ENCODE measurements at places on chromosomes 4 and X. TPM values are rescaled to one million over a fixed set of nuclear protein-coding genes. Genes with fewer than 3 reads are reported as not detected.

Gene TCP11X2
- not detected for total RNA-seq

Gene COX7B2
- not detected for total RNA-seq

Gene CFAP99
- not detected for total RNA-seq

Gene GAGE1
- total RNA-seq: not detected

Gene CHRDL1
- total RNA-seq: 3.3 TPM

Gene FUNDC2
- 49.5 TPM for total RNA-seq

Gene FDCSP
- total RNA-seq: not detected

Gene DUX4
- not detected for total RNA-seq

Gene CCDC110
- total RNA-seq: 1.2 TPM

Gene TRPC5OS
- not detected for total RNA-seq

GRCh38 chr4:73904491-73904890 is 35.3 kb downstream of the CXCL1 start:
- H3K27ac ChIP-seq: no peak overlapping the region
- H3K36me3 ChIP-seq: no peaks in the 10 kb centered on the region
- H3K4me3 ChIP-seq: no peak overlapping the region
- peak; percentile 71 for DNase-seq
- peaks cover 6% of the 10 kb centered on the region for H3K27me3 ChIP-seq
- H3K4me1 ChIP-seq: no peaks in the 10 kb centered on the region

- H3K27me3 ChIP-seq: no peaks in the 10 kb centered on the region
- H3K4me3 ChIP-seq: no peak overlapping the region
- no peaks in the 10 kb centered on the region for H3K36me3 ChIP-seq
- peaks cover under 1% of the 10 kb centered on the region for H3K4me1 ChIP-seq
- H3K27ac ChIP-seq: no peak overlapping the region
Observed at GRCh38 chrX:24498975-24499374, 33.9 kb downstream of the PDK3 start.

DNA sequence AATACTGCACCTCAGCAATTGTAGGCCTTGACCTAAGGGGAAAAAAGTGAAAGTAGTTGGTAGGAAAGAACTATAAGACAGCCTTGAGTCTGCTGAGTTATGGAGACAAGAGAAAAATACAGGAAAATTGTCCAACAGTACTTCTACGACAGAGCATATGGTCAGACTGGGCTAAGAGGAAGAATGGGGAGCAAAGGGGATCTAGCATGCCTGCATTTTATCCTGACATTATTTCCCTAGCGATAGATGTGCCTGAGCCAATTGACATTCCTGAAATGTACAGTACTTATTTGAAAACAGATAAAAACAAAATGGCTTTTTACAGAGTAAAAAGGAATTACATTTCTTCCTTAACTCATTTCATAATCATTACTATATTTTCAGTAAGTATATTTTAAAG is 22.2 kb downstream of the GUCY1A1 start:
- H3K27me3 ChIP-seq: no peaks in the 10 kb centered on the region
- no peaks in the 10 kb centered on the region for H3K36me3 ChIP-seq
- DNase-seq: no peak
- no peaks in the 10 kb centered on the region for H3K4me1 ChIP-seq
- no peak overlapping the region for H3K27ac ChIP-seq
- no peak overlapping the region for H3K4me3 ChIP-seq

- no peak overlapping the region for H3K27ac ChIP-seq
- no peaks in the 10 kb centered on the region for H3K4me1 ChIP-seq
- no peak overlapping the region for H3K4me3 ChIP-seq
- no peaks in the 10 kb centered on the region for H3K36me3 ChIP-seq
- DNase-seq: no peak
- no peaks in the 10 kb centered on the region for H3K27me3 ChIP-seq
Observed at GRCh38 chrX:41837270-41837944, 85.9 kb downstream of the CASK start.

- H3K36me3 ChIP-seq: no peaks in the 10 kb centered on the region
- no peak overlapping the region for H3K27ac ChIP-seq
- no peak overlapping the region for H3K4me3 ChIP-seq
- DNase-seq: no peak
- no peaks in the 10 kb centered on the region for H3K27me3 ChIP-seq
- H3K4me1 ChIP-seq: no peaks in the 10 kb centered on the region
Observed at GRCh38 chr4:34112573-34112972, 2131.7 kb downstream of the ARAP2 start.

DNA sequence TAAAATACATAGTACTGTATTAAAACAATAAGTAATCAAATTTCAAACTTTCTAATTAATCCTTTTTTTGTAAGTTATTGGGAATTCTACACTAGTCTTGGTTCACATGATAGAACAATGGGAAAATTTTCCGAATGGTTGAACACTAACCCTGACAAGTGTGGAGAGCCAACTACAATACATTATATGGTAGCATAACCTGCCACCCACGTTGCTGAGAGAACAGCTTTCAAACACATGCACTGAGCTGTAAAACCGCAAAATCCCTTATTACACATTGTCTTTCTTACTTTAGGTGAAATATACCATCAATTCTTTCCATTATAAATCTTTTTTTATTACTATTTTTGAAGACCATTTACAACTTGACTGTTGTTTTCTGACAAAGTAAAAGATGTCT is 54.7 kb downstream of the ANAPC10 start:
- H3K36me3 ChIP-seq: no peaks in the 10 kb centered on the region
- no peak overlapping the region for H3K4me3 ChIP-seq
- peaks cover 37% of the 10 kb centered on the region for H3K4me1 ChIP-seq
- H3K27me3 ChIP-seq: no peaks in the 10 kb centered on the region
- peak overlapping the region; percentile 63 for H3K27ac ChIP-seq

DNA sequence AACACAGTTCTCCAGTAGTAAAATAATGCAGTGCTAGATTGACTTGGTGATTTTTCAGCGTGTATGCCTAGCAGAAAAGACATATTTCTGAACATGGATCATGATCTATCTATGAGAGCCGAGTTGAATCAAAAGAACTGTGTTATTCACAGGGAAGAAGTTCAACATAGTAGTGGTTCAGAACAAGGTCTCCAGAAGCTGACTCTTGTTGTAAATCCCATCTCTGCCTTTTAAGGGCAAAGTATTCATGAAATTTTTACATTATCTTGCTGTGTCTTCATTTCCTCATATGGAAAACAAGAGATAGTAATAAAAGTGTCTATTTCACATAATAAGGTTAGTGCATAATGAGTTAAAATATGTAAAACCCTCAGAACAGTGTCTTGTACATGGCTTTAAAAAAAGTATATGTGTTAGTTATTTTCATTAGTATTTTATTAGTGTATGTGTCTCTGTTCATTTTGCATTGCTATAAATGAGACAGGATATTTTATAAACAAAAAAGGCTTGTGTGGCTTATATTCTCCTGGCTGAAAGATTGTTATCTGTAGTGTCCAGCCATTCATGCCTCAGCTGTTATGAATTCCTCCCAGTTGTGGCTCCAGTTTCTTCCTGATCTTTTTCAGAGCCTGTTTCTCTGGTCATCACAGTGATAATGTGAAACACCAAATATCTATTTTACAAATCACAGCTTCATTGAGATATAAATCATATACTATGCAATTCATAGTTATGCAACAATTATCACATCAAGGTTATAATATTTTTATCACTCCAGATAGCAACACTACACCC is 1351.2 kb downstream of the STIM2 start:
- no peaks in the 10 kb centered on the region for H3K36me3 ChIP-seq
- H3K27me3 ChIP-seq: no peaks in the 10 kb centered on the region
- no peak for DNase-seq

DNA sequence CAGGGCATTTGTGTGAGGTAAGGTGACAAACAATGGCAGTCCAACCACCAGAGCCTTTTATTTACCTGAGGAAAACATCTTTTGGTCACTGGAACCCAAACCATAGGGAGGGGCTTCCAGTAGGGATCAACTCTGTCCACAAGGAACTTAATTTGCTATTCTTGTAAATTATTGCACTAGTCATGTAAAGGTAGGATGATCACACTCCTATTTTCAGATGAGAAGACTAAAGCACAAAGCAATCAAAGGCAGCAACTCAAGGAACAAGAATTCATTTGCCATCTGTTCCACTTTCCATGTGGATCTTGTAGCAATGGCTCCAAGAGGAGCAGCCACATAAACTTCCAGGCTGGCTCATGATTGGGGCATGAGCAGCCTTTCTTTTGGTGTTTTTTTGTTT is 35.3 kb downstream of the CD99L2 start:
- H3K4me3 ChIP-seq: no peak overlapping the region
- H3K27ac ChIP-seq: no peak overlapping the region
- H3K4me1 ChIP-seq: no peaks in the 10 kb centered on the region
- H3K36me3 ChIP-seq: no peaks in the 10 kb centered on the region
- DNase-seq: no peak

GRCh38 chrX:20388594-20388993 is 121.9 kb upstream of the RPS6KA3 start:
- DNase-seq: peak; percentile 64
- no peak overlapping the region for H3K27ac ChIP-seq
- no peak overlapping the region for H3K4me3 ChIP-seq
- no peaks in the 10 kb centered on the region for H3K4me1 ChIP-seq
- no peaks in the 10 kb centered on the region for H3K27me3 ChIP-seq

DNA sequence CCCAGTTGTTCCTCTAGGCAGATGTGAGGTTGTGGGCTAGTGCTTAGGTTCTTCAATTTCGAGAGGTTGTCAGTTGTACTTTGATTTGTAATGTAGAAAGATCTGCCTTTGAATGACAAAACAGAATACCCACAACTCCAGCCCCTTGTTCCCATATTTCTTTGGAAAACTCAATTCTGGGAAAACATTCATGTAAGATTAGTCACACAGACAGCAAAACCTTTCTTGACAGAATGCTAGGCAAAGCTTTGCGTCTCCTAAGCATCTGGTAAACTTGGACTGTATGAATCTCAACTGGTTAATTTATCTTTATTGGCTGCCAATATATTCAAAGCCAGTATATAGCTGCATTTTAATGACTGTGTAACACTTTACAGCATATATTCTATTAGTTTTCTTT is 34.9 kb downstream of the NOCT start:
- H3K36me3 ChIP-seq: peaks cover 24% of the 10 kb centered on the region
- H3K27ac ChIP-seq: peak overlapping the region; percentile 43
- H3K4me3 ChIP-seq: no peak overlapping the region
- H3K4me1 ChIP-seq: peaks cover 14% of the 10 kb centered on the region
- no peaks in the 10 kb centered on the region for H3K27me3 ChIP-seq

GRCh38 chr4:106583567-106583966 is 215.0 kb upstream of the GIMD1 start:
- no peak overlapping the region for H3K4me3 ChIP-seq
- no peaks in the 10 kb centered on the region for H3K36me3 ChIP-seq
- peaks cover 30% of the 10 kb centered on the region for H3K4me1 ChIP-seq
- peak overlapping the region; percentile 95 for H3K27ac ChIP-seq
- H3K27me3 ChIP-seq: no peaks in the 10 kb centered on the region
- peak; percentile 98 for DNase-seq

- peaks cover 14% of the 10 kb centered on the region for H3K4me1 ChIP-seq
- H3K4me3 ChIP-seq: no peak overlapping the region
- peaks cover 52% of the 10 kb centered on the region for H3K36me3 ChIP-seq
- H3K27me3 ChIP-seq: no peaks in the 10 kb centered on the region
- no peak for DNase-seq
- no peak overlapping the region for H3K27ac ChIP-seq
Observed at GRCh38 chrX:1387141-1387776, 4.7 kb downstream of the SLC25A6 start.

DNA sequence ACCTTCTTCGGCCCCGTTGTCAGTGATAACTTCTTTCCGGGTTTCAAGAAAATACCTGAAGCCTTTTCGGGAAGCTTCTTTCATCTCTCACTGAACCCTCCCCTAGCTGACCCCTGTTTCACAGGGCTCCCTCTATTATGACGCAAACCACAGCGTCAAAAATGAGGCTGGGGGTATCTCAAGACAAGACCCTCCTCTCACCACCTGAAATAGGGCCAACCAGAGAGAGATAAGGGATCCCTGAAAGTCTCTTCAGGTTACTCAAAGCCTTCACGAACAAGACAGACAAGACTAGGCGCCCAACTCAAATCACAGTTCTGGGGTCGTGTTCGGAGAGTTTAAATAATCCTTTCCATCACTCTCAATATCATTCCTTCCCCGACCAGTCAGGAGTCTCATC is 1.2 kb downstream of the PHF8 start:
- peaks cover 4% of the 10 kb centered on the region for H3K4me1 ChIP-seq
- H3K27ac ChIP-seq: peak overlapping the region; percentile 92
- no peaks in the 10 kb centered on the region for H3K27me3 ChIP-seq
- H3K36me3 ChIP-seq: peaks cover 3% of the 10 kb centered on the region

DNA sequence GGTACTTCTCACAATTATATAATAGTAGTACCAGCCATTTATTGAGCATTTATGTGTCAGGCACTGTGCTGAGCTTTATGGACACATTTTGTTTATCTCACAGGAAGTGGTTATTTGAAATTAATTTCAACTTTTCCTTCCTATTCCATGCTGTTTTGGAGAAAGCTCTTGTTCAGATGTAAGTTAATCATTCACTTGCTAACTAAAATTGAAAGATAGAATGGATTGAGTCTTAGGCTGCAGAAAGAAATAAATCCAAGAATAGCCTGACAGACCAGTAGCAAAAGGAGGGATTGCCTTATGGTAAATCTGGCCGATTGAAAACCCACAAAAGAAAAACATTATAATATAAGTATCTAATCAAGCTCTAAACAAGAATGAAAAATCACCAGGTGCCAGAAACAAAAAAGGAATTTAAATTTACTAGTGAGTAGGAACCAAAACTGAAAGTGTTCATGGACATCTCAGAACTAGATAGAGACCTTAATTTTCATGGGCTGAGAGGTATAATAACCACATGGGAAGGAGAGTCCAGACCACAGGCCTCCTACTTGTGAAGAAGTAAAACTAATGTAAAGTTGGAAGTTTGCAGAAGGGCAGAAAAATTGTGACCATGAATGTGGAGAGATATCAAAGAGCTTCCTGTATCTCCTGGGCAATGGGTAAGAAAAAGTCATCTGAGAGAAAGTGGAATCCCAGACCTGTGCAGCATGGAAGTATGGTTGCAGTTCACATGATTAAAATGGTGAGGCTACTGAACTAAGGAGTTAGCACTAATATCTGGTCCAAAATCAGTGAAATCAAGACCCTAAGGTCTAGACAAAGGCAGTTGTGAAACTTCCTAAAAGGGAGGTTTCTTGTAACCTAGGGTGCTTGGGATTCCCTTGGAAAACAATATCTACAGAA is 38.0 kb downstream of the RADX start:
- H3K27ac ChIP-seq: no peak overlapping the region
- H3K36me3 ChIP-seq: no peaks in the 10 kb centered on the region
- no peaks in the 10 kb centered on the region for H3K4me1 ChIP-seq
- no peak for DNase-seq
- H3K27me3 ChIP-seq: no peaks in the 10 kb centered on the region

DNA sequence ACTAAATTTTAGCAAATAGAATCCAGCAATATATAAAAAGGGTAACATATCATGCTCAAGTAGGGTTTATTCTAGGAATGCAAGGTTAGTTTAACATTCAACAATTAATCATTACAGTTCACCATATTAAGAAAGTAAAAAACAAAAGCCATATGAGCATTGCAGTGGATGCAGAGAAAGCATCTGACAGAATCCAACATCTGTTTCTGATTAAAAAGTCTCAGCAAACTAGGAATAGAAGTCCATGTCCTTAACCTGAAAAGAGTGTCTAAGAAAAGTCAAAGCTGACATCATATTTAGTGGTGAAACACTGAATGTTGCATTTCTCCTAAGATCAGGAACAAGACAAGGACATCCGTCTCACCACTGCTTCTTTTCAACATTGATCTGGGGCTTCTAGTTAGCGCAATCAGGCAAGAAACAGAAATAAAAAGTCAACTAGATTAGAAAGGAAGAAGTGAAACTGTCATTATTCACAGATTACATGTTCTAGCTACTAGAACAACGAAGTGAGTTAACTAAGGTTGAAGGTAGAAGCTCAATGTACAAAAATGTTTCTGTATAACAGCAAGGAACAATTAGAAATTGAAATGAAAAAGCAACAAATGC is 49.3 kb downstream of the MRPL1 start:
- H3K4me3 ChIP-seq: no peak overlapping the region
- DNase-seq: no peak
- H3K27me3 ChIP-seq: no peaks in the 10 kb centered on the region
- H3K4me1 ChIP-seq: no peaks in the 10 kb centered on the region

Measured in astrocyte (in vitro differentiated cells and primary cell).